ENCODE measurements at places on chromosomes 12 and 14.

DNA sequence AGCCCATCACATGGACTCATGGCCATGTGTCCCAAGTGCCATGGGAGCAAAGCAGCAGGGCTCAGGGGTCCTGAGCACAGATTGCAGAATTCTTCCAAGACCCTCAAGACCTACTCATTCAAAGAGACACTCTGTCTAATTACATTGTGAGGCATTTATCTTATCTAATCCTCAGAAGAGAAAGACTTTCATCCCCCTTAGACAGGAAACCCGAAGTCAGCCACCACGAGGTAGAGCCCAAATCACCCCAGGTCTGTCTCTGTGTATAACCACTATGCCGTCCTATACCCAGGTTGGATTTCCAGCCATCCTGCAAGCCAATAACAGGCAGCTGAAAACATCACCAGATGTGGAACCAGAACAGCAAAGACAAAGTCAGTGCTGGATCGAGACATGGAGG, 8.9 kb upstream of the BCL11B start:
- no peak for DNase-seq

GRCh38 chr12:114729731-114730130, 45.8 kb upstream of the TBX3 start:
- DNase-seq = no peak

GRCh38 chr12:109652233-109652976, 61.2 kb upstream of the FAM222A start:
- DNase-seq = no peak

DNA sequence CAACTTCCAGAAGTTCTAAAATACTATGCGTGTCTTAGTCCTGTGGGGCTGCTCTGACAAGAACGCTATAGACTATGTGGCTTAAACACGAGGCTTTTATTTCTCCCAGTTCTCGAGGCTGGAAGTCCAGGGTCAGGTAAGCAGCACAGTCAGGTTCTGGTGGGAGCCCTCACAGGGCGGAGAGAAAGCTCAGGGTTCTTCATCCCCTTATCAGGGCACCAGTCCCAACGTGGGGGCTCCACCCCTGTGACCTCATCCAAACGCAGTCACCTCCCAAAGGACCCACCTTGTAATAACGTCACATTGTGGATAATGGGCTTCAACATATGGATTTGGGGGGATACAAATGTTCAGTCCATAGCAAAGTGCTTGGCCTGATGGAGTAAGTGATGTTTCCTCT, 37.1 kb upstream of the TC2N start:
- no peak for DNase-seq

GRCh38 chr14:38090506-38090905, 117.2 kb upstream of the SSTR1 start:
- DNase-seq = no peak

DNA sequence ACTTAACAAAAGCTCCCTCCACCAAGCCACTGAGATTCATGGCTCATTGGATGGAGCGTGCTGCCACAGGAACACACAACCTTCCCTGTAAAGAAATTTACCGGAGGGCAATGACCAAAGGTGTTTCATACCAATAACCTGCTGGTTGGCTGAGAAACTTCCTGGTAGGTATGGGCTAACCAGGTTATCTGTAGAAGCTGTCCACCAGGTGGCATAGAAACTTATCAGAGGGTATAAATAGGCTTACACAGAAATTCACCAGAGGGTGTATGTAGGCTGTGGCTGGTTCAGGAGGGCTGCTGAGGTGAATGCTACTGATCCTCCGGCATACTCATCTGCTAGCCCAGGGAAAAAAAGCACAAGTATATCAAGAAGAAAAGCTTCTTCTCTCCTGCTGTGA, 27.1 kb upstream of the MTERF2 start:
- peak; percentile 46 for DNase-seq

DNA sequence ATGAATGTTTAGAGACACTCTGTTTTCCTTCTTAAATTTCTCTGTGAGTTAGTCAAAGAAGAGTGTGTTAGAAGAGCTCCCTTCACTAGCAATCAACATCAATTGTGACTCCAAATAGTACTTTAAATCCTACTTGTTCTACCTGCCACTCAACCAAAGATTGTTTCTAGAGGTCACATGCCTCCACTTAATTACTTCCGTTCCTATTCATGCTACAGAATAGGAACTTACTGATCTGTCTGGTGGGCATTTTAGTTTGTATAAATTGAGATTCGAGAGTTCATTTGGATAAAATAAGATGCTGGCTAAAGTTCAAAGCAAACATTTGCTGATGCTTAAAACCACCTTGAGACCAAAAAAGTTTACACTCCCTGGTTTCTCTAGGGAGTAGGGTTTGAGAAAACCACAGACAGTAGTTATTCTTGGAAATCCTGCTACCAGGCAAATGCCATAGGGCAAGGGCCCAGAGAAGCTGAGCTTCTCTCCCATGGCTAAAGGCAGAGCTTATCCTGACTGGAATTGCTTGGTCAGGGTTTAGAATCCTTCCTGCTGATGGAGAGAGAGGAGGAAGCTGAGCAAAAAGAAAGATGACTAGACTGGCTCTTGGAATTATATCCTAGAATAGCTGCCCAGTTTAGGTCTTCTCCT, 389.6 kb upstream of the ATP2B1 start:
- DNase-seq = no peak

DNA sequence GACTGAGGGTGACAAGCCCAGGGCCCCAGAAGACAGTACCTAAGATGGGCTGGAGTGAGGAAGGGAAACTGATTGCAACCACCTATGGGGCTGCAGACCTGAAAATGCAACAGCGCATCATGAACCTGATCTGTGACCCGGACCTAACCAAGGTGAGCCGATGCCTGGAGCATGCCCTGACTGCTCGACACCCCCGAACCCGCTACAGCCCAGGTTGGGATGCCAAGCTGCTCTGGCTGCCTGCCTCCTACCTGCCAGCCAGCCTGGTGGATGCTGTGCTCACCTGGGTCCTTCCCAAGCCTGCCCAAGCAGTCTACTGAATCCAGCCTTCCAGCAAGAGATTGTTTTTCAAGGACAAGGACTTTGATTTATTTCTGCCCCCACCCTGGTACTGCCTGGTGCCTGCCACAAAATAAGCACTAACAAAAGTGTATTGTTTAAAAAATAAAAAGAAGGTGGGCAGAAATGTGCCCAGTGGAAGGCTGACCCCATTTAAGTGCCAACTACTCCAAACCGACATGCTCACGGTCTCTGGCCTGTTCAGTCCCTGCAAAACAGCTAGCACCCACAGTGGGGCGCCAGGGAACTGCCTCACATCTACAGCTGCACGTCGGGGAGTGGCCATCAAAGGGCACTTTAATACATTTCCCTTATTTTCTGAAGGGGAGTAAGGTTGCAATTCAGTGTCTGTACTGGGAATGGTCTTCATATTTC, 4.2 kb downstream of the RDH5 start:
- no peak for DNase-seq

GRCh38 chr14:53696217-53696965, 260.2 kb downstream of the BMP4 start:
- no peak for DNase-seq

DNA sequence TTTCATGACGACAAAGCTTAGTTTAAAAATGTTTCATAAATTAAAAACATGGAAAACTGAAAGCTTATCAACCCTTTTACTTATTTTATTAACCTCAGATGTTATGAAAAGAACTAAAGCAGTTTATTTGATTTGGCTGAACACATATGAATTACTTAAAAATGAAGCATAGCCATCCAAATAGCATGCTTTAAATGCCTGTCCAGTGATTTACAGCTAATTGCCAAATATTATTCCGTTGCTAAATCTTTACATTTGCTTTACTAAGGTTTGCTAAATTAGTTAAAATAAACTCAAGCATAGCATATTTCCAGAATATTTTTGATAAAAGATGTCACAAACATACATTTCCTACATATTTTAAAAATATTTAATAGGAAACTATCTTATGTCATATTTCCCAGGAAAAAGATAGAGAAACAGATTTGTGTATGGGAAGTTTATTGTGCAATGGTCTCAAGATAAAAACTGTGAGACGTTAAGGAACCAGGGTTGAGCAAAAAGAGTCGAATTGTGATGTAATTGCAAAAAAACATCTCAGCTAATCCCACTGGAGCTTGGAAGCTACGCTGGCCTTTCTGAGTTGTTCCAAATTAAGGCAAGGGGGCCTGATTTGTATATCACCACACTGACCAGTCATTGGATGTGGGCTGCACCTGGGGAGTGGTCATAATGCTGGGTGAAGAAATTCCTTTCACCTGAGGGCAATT, 25.8 kb downstream of the GPR135 start:
- DNase-seq = no peak

- DNase-seq = no peak
These were observed 286.7 kb downstream of the ZFP36L1 start for GRCh38 chr14:68506021-68506644.

- DNase-seq = no peak
These were observed 32.6 kb downstream of the PRICKLE1 start for GRCh38 chr12:42556917-42557316.

GRCh38 chr12:125272383-125272933, 207.2 kb downstream of the AACS start:
- no peak for DNase-seq

DNA sequence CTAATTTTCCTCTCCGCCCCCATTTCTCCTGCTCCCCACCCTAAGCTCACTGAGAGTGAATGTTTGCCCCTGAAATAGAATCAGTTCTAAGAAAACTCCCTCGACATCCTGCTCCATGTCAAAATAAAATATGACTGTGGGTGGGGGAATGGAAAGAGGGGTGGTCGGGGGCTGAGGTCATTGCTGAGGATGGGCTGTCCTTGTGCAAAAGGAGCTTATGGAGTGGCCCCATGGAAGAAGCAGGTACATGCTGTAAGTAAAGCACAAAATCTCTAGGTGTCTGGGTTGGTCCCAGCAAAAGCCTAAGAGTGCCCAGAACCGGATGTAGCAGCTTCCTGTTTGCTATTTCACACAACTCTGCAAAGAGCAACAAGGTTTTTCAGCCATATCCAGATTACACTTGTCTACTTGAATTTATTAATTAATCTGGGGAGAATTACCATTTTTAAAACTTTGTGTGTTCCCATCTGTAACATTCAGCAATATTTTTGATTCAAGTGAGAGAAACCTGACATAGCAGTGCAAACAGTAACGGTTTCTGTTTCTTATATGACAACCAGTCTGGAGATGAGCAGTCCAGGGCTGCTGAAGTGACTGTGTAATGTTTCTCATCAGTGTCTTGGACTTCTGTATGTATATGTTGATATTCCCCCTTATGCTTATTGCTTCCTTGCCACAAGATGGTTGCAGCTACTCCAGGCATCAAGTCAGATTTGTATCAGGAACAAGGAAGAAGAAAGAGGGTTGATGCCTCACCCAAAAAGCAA, 40.4 kb upstream of the GZMB start:
- DNase-seq = no peak
